ENCODE measurements at places on chromosomes 6 and 20.

DNA sequence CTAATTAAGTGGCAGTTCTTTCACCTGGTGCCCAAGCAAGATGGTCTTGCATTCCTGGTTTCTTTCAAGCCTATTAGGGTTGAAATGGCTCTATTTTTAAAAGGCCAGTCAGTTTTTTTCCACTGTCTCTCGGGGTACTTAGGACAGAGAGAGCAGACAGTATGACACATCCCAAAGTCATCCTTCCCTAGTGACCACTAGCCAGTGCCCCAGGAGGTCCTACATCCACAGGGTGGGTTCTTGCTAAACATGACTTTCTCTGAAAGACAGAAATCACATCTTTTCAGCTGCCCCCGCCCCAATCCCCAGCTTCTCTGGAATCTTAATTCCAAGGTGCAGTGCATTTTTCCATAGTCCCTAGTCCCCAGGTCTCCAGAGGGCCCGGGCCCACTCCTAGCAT is 192.4 kb downstream of the SLC24A3 start:
- no peak for DNase-seq

GRCh38 chr6:79872986-79873385 is 74.4 kb downstream of the ELOVL4 start:
- no peak for DNase-seq

DNA sequence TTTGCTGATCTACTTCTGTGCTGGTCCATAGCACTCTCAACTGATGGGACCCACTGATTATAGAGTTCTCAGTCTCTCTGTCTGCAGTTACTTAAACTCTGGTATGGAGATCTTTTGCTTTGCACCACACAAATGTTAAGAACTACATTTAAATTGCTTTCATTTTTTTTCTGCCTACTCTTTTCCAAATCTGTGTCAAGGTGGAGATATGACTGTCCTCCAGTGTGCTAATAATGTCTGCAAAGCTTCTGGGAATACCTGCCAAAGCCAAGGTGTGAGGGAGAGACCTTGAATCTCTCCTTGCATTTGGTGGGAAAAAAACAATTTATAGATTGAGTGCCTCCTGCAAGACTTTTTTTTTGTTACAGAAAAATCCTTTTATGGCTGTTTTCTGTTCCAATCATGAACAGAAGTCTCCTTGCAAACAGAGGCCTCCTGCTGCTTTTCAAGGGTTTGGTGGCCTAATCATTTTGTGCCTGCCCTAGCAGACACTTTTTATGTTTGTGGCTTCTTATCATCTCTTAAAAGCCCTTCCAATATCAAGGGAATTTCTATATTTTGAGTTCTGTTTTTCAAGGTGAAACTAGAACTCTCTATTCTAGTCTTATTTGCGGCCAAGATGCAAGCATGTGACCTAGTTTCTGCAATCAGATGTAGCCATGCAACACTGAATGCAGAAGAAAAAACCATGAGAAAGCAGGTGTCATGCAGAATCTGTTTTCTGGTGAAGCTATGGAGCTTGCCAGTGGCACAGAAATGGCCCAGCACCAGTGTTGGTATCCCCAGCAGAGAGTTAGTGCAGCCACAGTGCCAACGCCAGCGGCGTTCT is 23.2 kb upstream of the AKIRIN2 start:
- DNase-seq, result no peak

DNA sequence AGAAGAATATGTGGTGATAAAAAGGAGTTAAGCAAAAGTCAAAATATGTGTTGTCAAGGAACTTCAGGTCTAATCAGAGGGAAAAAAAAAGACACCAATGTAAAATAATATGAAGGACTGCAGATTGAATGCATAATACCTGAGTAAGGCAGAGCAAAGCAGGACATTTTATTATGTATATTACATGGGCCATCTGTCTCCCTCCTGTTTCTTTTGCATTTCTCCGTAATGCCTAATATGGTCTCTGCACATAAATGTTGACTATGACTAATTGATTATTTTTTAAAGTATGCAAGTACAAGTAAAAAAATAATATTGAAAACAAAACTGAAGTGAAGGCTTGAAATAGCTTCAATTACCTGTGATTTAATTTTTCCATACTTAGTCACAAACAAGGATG is 384.7 kb upstream of the MAN1A1 start:
- no peak for DNase-seq

DNA sequence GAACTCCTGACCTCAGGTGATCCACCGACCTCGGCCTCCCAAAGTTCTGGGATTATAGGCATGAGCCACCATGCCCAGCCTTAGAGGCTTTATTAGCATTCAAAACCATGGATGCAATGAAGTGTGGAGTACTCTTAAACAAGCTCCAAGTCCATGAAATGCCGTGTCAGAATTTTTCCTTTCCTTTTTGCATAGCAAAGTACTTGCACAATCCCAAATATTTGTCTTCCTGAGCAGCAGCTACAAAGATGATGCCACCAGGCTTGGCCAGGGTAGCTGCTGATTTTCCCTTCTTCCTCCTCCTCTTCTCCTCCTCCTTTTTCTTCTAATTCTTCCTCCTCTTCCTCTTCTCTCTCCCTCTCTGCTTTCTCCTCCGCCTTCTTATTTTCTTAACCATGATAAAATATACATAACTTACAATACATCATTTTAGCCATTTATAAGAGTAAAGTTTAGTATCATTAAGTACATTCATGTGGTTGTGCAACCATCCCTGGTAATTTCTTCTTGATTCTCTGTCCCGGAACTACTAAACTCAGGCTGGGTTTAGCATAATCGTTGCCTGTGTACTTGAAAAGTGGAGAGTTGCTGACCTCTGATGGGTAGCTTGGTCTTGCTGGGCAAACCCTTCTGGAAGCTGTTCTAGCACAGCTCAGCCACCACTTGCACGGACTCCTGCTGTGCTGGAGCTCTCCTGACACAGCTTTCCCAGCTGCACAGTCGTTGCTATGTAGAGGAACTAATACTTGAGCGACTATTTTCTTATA is 20.3 kb downstream of the MUCL3 start:
- DNase-seq, result no peak

- DNase-seq, result no peak
These were observed 203.4 kb downstream of the MYLK4 start for GRCh38 chr6:2547355-2547754.

GRCh38 chr6:44178424-44179071 is 19.9 kb downstream of the CAPN11 start:
- no peak for DNase-seq

DNA sequence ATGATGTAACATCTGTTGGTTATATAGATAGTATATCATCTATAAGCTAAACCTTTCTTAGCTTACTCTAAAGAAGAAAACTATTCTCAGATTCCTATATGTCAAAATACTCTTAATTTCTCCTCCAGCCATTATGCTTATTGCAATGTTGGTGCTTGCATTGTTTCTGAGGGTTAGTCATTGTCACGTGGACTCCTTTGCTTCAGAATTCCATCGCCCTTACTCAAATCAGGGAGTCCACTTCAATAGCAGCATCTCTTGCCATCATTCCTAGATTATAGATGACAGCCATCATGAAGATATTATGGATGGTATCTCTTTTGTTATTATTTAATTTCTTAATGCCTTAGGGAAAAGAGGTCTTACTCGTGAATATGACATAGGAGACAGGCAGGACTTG is 776.1 kb downstream of the TENT5A start:
- no peak for DNase-seq

DNA sequence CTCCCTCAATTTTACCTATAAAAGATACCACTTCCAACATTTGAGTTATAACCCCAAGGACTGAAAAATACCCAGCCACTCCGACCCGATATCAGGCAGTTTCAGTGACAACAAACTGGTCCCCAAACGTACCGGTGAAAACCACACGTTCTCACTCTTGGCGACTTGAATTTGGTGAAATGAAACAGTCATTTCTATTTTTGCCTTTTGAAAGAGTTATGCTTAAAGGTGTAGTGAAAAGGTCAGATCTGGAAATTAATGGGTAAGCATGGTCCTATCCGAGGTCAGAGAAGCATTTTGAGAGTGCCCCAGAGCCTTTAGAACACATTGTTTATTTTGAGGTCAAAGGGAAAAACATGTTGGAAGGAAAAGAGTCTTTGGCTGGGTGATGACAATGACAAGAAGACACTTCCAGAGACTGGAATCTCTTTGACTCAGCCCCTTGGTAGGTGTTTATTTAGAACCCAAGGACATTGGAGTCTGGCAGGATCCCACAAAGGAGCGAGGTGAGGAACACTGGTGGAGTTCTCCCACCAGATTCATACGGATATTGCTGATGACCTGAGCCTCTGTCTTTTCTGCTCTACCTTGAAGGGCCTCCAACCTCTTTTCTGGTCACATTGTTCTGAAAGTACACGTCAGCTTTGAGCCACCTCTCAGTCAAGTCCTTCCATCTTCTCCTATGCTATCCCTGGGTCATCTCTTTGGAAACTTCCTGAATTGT is 235.0 kb downstream of the GMPR start:
- DNase-seq, result no peak

- DNase-seq, result no peak
These were observed 3.1 kb downstream of the HS3ST5 start for GRCh38 chr6:114339706-114340105.

- DNase-seq, result no peak
These were observed 28.8 kb upstream of the ME1 start for GRCh38 chr6:83459663-83460062.

- no peak for DNase-seq
These were observed 11.8 kb downstream of the ADTRP start for GRCh38 chr6:11766589-11767450.

GRCh38 chr6:50840112-50840810 is 21.6 kb downstream of the TFAP2B start:
- DNase-seq, result no peak

GRCh38 chr6:28335040-28335563 is 846 bp downstream of the ZSCAN31 start:
- no peak for DNase-seq

DNA sequence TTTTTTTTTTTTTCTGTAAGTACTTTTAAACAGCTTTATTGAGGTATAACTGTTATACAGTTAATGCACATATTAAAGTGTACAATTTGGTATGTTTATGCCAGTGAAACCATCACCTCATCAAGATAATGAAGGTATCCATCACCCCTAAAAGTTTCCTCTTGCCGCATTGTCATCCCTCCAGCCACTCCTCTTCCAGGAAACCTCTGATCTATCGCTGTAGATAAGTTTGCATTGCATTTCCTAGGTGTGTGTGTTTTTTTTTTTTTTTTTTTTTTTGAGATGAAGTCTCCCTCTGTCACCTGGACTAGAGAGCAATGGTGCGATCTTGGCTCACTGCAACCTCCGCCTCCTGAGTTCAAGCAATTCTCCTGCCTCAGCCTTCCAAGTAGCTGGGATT is 3.1 kb downstream of the SLX4IP start:
- no peak for DNase-seq

DNA sequence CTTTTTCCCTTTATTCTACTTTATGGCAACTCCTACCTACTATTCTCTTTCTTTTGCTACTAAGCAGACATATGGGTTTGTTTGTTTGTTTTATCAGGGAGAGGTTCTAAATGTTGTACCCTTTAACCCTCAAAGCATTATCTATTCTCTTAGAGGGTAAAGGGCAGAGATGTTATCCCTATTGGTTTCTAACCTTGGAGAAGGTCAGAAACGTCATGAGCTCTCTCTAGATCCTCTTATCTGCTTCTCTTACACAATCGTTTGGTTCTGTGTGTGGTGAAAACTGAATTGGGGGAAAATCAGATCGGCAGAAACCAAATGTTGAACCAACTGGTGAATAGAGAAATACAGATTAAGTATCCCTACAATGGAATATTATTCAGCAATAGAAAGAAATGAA is 6.4 kb upstream of the MPC1 start:
- no peak for DNase-seq

DNA sequence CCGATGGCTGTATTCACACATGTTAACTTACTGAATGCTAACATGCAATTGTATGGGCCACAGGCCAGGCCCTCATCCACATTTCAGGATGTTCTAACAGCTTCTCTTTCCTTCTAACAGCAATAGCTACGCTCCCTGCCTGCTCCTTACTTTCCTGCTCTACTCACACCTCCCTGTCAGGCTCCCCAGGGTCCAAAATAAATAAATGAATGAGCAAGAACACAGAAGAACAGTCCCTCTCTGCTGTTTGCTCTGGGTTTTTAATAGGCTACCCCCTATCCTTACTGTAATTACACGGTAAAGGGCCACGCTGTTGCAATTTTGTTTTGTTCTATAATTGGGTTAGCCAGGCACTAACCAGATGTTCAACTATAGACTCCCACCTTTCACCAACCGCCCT is 135.6 kb downstream of the GMDS start:
- no peak for DNase-seq

DNA sequence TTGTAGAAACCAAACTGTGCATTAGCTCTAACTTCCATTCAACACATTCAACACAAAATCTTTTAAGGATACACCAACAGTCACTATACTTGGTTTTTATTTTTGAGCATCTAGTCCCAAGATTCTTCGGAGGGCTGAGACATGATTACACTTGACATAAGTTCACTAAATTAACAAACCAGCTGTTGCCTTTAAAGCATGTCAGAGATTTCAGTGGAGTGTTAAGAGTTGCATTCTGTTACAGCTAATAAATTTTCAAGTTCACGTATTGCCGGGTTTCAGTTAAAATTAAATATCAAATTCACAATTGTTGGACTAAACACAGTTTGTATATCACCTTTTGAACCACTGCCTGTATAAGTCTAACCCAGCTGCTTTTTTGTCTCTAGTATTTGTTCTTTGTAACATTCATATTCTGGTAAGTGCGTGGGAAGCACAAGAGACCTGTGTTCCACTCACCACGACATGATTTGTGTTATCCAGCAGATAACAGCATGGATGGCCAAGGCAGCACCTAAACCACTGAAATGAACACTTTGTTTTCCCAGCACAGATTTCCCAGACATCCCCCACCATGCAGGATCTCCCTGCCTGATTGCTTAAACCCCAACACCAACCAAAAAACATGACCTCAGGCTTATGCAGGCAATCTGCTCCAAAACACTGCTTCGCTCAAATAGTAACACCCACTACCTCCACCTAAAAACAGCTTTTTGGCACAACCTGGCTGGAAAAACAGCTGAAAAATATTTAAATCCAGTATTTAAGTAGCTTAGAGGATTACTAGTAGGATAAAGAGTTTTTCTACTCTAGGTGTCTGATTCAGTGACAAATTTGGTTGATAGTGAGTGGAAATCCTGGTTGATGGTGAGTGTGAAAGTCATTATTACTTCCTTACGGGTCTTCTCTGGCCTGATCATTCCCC is 286.5 kb upstream of the NT5E start:
- DNase-seq, result no peak

- DNase-seq, result no peak
These were observed 22.3 kb downstream of the DNMT3B start for GRCh38 chr20:32784369-32785080.

- DNase-seq, result no peak
These were observed 254.4 kb upstream of the PMEPA1 start for GRCh38 chr20:57964011-57964862.

GRCh38 chr20:49541733-49542513 is 26.0 kb downstream of the PTGIS start:
- peak; percentile 68 for DNase-seq
